Activated CD8-positive, alpha-beta memory T cell treated with anti-CD3 and anti-CD28 coated beads for 1 hour (primary cell): ENCODE measurements at places on chromosomes 12 and 14.
A peak's percentile ranks its signal among the peaks of the same experiment; 100 is the strongest.

- DNase-seq = no peak
Observed at GRCh38 chr12:89947437-89948270, 239.0 kb upstream of the ATP2B1 start.

GRCh38 chr12:6927379-6928021, at the start of gene ATN1:
Gene ATN1, plus strand, starts transcription at chr12:6927959. Its CDS starts 6,043 bp downstream, at chr12:6934002.
- DNase-seq = peak; percentile 28

GRCh38 chr12:120651821-120652220, 11.4 kb downstream of the CABP1 start:
- DNase-seq = no peak

DNA sequence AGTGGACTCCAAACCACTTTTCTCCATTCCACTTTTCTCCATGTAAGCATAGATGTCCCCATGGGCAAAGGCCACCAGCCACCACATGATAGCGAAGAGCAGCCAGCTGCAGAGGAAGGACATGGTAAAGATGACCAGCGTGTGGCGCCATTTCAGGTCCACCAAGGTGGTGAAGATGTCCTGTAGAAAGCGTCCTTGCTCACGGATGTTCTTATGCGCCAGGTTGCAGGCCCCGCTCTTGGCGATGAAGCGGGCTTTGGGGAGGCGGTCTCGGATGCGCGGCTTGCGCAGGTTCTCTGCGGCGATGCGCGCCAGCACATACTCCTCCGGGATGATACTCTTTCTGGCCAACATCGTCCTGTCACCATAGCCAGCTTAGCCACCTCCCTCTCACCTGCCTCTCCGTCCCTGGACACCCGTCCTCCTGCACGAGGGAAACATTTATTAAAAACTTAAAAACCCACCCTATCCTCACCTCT, 1.2 kb downstream of the KCNJ8 start:
- no peak for DNase-seq

DNA sequence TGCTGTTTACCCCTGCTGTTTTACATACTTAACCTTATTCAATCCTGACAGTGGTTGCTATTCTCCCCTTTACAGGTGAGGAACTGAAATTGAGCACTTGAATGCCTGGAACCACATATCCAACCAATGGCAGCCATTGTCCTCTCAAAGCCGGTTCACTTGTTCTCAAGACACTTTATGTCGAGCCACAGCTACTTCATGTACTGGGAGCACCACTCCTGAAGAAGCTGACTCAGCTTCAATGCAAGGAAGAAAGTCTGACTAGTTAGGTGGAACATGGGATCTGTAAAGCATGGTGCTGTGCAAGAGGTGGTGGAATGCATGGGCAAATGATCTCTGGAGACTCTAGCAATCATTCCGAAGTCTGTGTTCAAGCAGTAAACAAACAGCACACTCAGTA, 113.9 kb upstream of the CPM start:
- no peak for DNase-seq
